Skeletal muscle cell (primary cell): ENCODE measurements at places on chromosomes 3 and 15.
A peak's percentile ranks its signal among the peaks of the same experiment; 100 is the strongest.

- DNase-seq: no peak
Measured at GRCh38 chr3:87788516-87788915, 270.3 kb downstream of the CGGBP1 start.

DNA sequence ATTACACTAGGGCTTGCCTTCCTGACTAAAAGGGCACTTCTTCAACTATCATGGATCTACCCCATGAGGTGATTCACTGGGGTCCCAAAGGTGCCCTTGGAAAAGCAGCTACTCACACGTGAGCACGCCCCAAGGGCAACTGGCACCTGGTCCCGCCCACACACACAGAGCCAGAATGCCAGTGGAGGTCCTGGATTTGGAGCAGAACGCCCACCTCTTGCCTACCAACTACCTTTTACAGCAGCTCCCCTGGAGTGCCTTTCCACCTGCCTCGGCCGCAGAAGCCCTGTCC, 1.8 kb upstream of the CTDSPL start:
- no peak for DNase-seq

- DNase-seq: no peak
Measured at GRCh38 chr3:53830944-53831343, 15.3 kb downstream of the CHDH start.

DNA sequence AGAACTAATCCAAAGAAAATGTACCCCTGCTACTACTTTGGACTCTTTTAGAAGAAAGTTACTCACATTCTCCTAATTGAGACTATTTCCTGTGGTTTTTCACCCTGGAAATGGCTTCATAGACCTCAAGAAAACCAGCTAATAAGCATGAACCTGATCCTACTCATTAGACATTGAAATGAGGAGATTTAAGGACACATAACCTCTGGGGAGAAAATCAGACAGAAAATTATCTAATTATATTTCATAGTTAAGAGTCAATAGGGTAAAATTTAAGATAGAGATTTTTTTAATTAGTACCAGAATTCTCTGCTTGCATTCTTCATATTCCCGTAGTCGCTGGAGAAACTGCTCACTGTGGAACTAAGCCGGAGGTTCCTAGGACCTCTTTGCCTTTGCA, 114.6 kb upstream of the ACP3 start:
- DNase-seq: no peak

- no peak for DNase-seq
Measured at GRCh38 chr3:109440353-109440752, 103.0 kb upstream of the DPPA4 start.

DNA sequence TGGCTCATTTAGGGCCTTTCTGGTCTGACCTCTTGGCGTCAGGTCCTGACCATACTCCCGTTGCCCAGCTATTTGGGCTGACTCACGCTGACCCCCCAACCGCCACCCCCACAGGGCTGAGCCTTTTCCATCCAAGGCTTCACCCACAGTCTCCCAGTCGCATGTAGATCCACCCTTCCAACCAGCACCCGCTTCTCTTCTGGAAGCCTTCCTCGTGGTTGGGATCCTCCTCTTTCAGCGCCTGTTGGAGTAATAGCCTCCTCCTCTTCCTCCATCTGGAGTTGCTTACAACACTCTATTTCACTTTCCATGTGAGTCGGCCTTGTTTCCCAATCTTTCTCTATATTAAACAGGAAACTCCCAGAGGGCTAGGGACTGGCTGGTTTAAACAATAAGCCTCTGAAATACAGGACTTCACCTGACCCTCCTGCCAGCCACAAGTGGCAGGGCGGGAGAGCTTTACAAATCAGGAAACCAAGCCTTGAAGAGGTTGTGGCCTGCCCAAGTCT, 2.1 kb upstream of the ALAS1 start:
- DNase-seq: no peak

GRCh38 chr3:88940296-88940695, 167.1 kb upstream of the EPHA3 start:
- no peak for DNase-seq

DNA sequence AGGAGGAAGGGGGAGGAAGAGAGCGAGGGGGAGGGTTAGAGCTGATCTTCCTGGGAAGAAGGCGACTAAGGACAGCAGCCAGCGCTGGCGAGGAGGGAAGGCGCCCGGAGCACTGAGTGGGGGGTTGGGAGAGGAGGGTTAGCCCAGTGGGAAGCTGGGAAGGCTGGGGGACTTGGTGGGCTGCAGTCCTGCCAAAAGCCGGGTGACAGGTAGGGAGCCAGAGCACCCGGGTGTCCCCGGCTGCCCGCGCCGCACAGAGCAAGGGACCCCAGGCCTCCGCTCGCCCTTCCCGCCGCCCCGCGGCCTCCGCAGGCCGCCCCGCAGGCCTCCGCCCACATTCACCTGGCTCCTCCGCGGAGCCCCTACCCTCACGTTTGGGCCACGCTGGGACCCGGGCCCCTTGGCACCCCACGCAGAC, 448 bp downstream of the SLC12A8 start:
- no peak for DNase-seq

GRCh38 chr3:39150803-39151631, 2.4 kb downstream of the CSRNP1 start:
- peak; percentile 96 for DNase-seq

DNA sequence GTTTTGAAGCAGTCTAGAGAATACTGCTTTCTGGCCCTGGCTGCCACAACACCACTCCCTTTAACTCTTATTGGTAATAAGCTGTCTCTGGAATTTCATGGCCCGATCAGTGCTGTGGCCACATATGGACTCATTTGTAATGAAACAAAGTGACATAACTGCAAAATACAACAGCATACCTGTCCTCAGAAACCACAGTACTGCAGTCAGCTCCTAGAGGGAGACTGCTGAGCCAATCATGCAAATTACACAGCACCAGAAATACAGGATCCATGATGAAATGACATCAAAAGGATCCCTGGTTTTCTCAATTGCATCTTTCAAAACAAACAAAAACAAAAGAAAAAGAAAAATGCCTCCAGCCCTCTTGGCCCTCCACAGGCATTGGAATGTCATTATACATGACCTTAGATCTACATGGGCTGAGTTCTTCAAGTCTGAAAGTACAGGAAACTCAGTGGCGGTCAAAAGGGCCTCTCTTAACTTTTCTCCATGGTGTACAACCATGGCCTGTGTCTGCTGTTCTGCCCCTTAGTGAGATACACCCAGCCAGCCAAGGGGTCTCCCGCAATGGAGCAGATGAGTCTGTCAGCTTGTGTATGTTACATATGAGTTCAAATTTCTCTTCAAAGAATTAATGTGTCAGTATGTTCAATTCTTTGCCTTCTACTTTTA, 24.9 kb upstream of the KBTBD12 start:
- DNase-seq: no peak

- no peak for DNase-seq
Measured at GRCh38 chr15:35838424-35839111, 292.6 kb upstream of the DPH6 start.

- DNase-seq: peak; percentile 99
Measured at GRCh38 chr15:51132384-51133139, 37.9 kb upstream of the TNFAIP8L3 start.

- DNase-seq: no peak
Measured at GRCh38 chr3:169966951-169967915, 626 bp downstream of the SEC62 start.

DNA sequence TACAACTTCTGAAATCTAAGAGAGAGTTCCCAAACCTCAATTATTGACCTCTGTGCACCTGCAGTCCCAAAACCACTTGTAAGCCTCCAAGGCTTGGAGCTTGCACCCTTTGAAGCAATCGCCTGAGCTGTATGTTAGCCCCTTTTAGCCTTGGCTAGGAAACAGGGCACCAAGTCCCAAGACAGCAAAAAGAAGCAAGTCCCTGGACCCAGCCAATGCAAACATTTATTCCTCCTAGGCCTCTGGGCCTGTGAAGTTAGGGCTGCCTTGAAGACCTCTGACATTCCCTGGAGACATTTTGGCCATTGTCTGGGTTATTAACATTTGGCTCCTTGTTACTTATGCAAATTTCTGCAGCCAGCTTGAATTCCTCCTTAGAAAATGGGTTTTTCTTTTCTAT, 26.9 kb upstream of the ARRDC4 start:
- no peak for DNase-seq

- no peak for DNase-seq
Measured at GRCh38 chr3:64267721-64268604, 42.7 kb upstream of the PRICKLE2 start.

DNA sequence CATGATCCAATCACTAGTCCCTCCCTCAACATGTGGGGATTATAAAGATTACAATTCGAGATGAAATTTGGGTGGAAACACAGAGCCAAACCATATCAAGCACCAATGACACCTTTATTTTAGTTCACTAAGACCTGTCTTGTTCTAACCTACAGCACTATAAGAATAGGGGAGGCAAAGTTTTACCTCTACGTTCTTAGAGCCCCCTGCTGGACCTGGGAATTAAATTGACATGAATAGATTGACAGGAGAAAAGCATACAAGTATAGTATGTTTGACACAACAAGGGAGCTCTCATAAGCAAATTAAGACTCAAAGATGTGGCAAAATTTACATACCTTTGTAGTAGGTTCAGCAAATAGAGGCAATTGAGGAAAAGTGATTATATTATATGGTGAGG, 974.4 kb upstream of the ALCAM start:
- DNase-seq: no peak

DNA sequence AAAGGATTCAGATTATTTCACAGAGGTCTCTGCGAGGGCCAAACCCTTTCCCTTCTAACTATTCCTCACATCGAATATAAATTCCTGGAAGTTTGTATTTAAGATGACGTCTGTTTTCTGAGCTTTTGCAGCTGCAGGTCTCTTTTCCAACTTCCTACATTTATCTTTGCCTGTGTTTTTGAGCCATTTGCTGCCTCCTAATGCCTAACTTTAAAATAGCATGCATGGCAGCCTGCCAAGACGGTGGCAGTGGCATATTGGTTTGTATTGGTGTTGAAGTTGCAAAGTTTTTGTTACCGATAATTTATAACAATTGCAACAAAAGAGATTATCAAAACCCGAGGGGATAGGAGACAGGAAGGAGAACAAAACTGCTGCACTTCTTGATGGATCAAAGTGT, 187.1 kb upstream of the DNAJC19 start:
- DNase-seq: peak; percentile 1

GRCh38 chr15:66043264-66043663, 174.0 kb downstream of the RAB11A start:
- no peak for DNase-seq

- no peak for DNase-seq
Measured at GRCh38 chr15:31605467-31605931, 278.9 kb downstream of the KLF13 start.

DNA sequence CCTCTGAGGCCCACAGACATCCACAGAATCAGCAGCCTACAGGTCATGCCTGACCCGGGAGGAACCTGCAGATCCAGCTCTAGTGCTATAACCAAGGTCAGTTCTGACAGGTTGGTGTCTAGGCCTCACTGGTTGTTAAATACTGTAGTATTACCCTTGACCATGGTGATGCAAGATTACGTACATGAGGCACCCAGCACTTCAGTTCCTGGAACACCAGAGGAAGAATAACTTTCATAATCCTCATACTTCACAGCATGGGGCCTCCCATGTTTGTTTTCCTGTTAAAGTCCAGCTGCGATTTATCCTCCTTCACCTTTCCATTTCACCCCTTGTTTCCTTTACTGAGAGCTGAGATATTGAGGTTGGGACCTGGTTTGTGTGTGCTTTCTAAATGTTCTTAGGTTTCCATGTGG, 34.4 kb upstream of the GLCE start:
- DNase-seq: peak; percentile 51

DNA sequence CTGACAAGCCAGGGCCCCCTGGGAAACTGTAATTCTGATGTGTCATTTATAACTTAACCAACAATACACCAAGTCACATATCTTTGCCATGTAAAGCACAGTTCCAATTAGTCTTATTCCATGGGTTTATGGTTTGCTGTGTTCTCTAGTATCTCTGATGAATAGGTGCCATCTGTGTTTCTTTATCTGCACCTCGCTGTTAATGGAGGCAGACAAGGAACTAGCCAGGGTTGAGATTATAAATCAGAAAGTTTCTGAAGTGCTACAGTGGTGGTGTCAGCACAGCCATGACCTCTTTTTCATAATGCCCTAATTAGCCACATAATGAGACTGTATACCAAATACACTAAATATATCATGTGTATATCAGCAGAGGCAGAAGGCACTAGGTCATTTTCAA, 866.4 kb downstream of the PLOD2 start:
- DNase-seq: no peak

DNA sequence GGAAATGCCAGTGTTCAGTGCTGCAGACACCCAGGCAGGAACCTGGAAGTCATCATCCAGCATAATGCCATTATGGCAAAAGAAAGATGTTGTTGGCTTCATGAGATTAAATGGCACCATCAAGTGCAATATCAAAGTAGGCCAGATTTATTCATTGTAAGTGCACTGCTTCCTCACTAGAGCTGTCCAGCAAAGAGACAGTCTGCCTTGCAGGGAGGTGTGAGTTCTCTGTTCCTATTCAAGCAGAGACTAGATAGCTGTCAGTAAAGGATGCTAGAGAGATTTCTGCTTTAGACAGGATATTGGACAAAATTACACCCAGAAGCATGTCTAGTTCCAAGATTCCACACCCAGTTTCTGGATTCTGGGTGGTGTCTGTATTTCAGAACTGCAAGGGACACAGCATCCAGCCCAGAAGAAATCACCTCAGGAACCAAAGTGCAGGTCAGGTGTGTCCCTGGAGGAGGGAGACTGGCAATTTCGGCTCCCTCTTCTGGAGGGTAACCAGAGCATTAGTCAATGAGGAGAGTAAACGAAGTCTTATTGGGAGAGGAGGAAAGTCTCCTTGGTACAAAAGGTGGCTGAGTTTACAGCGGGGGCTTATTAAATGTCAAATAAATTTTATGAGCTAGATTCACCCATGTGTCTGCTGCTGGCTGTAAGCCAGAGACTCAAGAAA, 377.3 kb downstream of the EPHB1 start:
- DNase-seq: no peak

- no peak for DNase-seq
Measured at GRCh38 chr3:190903156-190903555, 40.7 kb upstream of the GMNC start.

- DNase-seq: no peak
Measured at GRCh38 chr3:12483410-12483809, 870 bp upstream of the TSEN2 start.

DNA sequence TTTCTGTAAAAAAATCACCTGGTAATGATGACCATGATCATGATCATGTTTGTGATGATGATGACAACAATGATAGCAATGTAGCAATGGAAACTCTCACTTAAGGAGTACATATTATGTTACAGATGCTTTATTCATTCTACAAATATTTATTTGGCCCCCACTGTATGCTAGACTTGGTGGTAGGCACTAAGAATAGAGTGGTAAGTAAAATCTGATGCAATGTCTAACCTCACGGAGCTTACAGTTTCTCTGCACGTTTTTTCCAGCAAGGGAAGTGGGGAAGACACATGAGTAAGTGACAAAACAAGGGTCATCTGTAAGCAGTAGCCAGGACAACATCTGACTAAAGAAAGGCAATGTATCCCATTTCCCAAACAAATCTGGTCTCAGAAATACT, 199.4 kb upstream of the MRPL3 start:
- no peak for DNase-seq
